ENCODE measurements at places on chromosomes 4 and X. TPM values are rescaled to one million over a fixed set of nuclear protein-coding genes. Genes with fewer than 3 reads are reported as not detected.

The PCDH19 gene
- 0.44 TPM for total RNA-seq

GRCh38 chr4:142110136-142110535, 473.8 kb downstream of the IL15 start:
- no peak overlapping the region for H3K4me3 ChIP-seq
- no peak for DNase-seq
- no peak overlapping the region for H3K27ac ChIP-seq
- no peaks in the 10 kb centered on the region for H3K4me1 ChIP-seq
- H3K36me3 ChIP-seq: no peaks in the 10 kb centered on the region

The EFHC2 gene
- total RNA-seq: 1.9 TPM

GRCh38 chr4:24892778-24893177, 20.1 kb downstream of the CCDC149 start:
- peaks cover 2% of the 10 kb centered on the region for H3K36me3 ChIP-seq
- H3K27ac ChIP-seq: no peak overlapping the region
- DNase-seq: no peak

The ENPEP gene
- total RNA-seq: 0.79 TPM

The FHIP1A gene
- total RNA-seq: 14.8 TPM

DNA sequence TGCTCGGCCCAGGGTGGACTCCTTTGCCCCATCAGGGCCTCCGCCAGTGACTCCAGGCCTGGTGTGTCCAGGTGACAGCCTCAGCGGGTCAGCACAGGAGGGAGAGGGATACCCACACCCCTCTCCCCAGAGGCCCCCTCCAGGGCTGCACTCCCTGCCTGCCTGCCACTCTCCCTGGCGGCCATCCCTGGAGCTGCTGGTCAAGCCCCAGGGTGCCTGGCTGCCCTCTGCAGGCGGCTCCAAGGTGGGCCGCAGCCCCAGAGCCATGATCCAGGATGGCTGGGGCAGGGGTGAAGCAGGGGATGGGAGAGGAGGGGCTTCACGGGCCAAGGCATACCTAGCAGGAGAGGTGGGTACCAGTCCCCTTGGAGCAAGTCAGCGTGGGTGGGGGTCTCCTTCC, 3.8 kb downstream of the FGFRL1 start:
- H3K27ac ChIP-seq: no peak overlapping the region
- peaks cover 7% of the 10 kb centered on the region for H3K4me1 ChIP-seq
- H3K27me3 ChIP-seq: no peaks in the 10 kb centered on the region
- H3K4me3 ChIP-seq: no peak overlapping the region
- no peak for DNase-seq
- H3K36me3 ChIP-seq: no peaks in the 10 kb centered on the region

DNA sequence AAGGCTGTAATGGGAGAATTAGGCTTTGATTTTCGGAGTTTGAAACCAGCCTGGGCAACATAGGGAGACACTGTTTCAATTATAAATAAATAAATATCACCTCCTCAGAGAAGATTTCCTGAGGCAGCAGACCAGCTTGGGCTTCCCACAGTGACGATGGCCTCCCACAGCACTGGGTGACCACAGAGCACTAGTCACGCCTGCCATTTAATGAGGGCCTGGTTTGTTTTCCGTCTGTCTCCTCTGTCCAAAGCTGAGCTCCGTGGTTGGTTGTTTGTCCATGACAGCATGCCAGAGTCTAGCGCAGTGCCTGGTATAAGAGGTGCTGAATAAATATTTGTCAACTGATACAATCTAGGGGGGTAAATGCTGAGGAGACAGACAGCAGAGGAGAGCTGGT, 10.4 kb upstream of the PDGFRA start:
- H3K4me3 ChIP-seq: no peak overlapping the region
- DNase-seq: no peak
- no peaks in the 10 kb centered on the region for H3K4me1 ChIP-seq
- no peak overlapping the region for H3K27ac ChIP-seq
- peaks cover 6% of the 10 kb centered on the region for H3K27me3 ChIP-seq
- H3K36me3 ChIP-seq: no peaks in the 10 kb centered on the region

- no peak overlapping the region for H3K27ac ChIP-seq
- H3K36me3 ChIP-seq: no peaks in the 10 kb centered on the region
- no peaks in the 10 kb centered on the region for H3K4me1 ChIP-seq
- H3K4me3 ChIP-seq: no peak overlapping the region
- H3K27me3 ChIP-seq: no peaks in the 10 kb centered on the region
- DNase-seq: no peak
These were observed 219.1 kb upstream of the AMOT start for GRCh38 chrX:113059714-113060113.

The MAGEB10 gene
- not detected for total RNA-seq

DNA sequence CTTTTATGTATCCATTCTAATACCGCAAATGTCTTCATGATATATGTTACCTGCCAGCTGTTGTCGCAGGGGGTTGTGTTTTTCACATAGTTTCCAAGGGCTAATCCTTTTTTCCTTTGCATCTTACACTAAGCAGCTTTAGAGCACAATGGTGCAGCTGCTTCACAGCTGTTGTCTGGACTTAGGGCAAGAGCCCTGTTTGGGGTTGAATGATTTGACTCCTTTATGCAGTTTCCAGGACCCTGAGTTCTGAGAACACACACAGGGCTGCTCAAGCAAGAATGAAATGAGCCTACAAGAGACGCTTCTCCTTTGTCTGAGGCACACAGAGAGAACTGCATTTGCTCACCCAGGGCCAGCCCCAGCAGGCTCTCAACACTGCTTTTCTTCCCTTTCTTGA, 20.2 kb downstream of the CCNG2 start:
- H3K4me3 ChIP-seq: no peak overlapping the region
- no peak overlapping the region for H3K27ac ChIP-seq
- no peaks in the 10 kb centered on the region for H3K27me3 ChIP-seq
- DNase-seq: no peak

The SORBS2 gene
- total RNA-seq: 210 TPM

DNA sequence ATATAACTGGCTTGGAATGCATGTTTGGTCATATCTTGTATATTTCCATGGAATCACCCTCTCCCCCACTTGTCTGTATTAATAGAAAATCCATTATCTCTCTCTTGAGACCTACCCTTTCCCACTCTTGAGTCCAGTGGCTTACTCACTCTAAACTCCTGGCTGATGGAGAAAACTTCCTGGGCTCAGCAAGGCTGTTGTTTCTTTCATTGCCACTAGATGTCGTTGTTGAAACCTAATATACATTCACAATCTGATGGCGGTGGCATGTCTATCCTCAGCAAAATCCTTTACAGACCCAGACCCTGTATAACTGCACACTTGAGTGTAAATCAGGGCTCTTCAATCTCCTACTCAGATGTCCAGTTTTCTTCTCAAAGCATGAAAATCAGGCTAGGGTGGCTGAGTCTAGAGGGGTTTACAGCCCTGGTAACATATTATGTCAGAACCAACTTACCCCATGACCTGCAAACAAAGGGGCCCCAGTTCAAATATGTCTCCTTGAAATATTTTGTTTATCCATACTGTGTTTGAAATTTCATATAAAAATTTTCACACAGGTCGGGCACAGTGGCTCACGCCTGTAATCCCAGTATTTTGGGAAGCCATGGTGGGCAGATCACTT, 70.0 kb upstream of the FAM241A start:
- no peak overlapping the region for H3K4me3 ChIP-seq
- no peaks in the 10 kb centered on the region for H3K36me3 ChIP-seq

- DNase-seq: no peak
- no peaks in the 10 kb centered on the region for H3K4me1 ChIP-seq
- H3K27me3 ChIP-seq: no peaks in the 10 kb centered on the region
- peak overlapping the region; percentile 92 for H3K27ac ChIP-seq
These were observed 796 bp upstream of the MED14 start for GRCh38 chrX:40736170-40736505.

GRCh38 chrX:124239324-124239723, 93.1 kb upstream of the TEX13D start:
- H3K27me3 ChIP-seq: no peaks in the 10 kb centered on the region
- no peak overlapping the region for H3K27ac ChIP-seq
- H3K4me1 ChIP-seq: no peaks in the 10 kb centered on the region
- no peak for DNase-seq
- H3K4me3 ChIP-seq: no peak overlapping the region
- H3K36me3 ChIP-seq: no peaks in the 10 kb centered on the region

GRCh38 chr4:69702201-69702600, 49.2 kb upstream of the UGT2A1 start:
- no peak overlapping the region for H3K27ac ChIP-seq
- no peak overlapping the region for H3K4me3 ChIP-seq
- H3K4me1 ChIP-seq: no peaks in the 10 kb centered on the region
- H3K36me3 ChIP-seq: no peaks in the 10 kb centered on the region
- DNase-seq: no peak

GRCh38 chr4:9894644-9895332, 113.4 kb downstream of the DRD5 start:
- DNase-seq: no peak
- no peaks in the 10 kb centered on the region for H3K36me3 ChIP-seq
- H3K27ac ChIP-seq: no peak overlapping the region
- no peak overlapping the region for H3K4me3 ChIP-seq
- no peaks in the 10 kb centered on the region for H3K27me3 ChIP-seq

DNA sequence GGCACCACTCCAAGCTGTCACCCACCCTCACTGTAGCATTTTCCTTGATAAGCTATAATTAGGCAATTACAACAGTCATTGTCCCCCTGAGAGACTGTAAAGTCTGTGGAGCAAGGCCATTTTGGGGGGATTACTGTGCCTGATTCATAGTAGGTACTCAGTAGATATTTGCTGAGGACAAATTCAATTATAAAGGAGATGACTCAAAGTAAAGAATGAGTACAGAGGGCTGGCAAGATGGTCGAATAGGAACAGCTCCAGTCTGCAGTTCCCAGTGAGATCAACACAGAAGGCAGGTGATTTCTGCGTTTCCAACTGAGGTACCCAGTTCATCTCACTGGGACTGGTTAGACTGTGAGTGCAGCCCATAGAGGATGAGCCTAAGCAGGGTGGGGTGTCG, 42.0 kb downstream of the MAOB start:
- H3K36me3 ChIP-seq: no peaks in the 10 kb centered on the region
- H3K27me3 ChIP-seq: peaks cover 8% of the 10 kb centered on the region
- no peak overlapping the region for H3K4me3 ChIP-seq
- no peak for DNase-seq
- no peak overlapping the region for H3K27ac ChIP-seq

GRCh38 chrX:130106071-130106470, 4.2 kb downstream of the ELF4 start:
- H3K27ac ChIP-seq: no peak overlapping the region
- no peak for DNase-seq
- H3K36me3 ChIP-seq: no peaks in the 10 kb centered on the region
- H3K4me3 ChIP-seq: no peak overlapping the region

The ETDB gene
- not detected for total RNA-seq

The GAGE12H gene
- total RNA-seq: not detected

GRCh38 chrX:2552621-2553201, 51.9 kb upstream of the DHRSX start:
- no peak overlapping the region for H3K4me3 ChIP-seq
- H3K27ac ChIP-seq: peak overlapping the region; percentile 2
- H3K4me1 ChIP-seq: no peaks in the 10 kb centered on the region
- DNase-seq: no peak
- H3K36me3 ChIP-seq: no peaks in the 10 kb centered on the region

DNA sequence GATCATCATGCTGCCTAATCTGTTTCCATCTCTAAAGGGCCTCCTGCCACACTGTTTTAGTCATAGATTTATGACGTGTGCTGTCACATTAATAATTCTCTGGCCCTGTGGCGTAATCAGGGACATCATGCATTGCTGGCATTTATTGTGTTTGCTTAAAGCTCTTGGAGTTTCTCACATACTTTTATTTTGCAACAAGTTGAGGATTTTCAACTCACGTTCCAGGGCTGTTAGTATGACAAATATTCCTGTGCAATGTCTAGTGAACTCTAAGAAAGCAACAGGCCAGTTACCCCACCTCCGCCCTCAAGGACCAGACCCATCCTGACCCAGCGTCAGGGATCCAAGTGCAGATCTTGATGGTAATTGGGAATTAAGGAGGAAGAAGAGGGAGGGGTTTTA, 7.8 kb upstream of the PIGA start:
- H3K27me3 ChIP-seq: no peaks in the 10 kb centered on the region
- no peak for DNase-seq
- no peak overlapping the region for H3K4me3 ChIP-seq
- H3K36me3 ChIP-seq: no peaks in the 10 kb centered on the region

GRCh38 chr4:25013756-25014661, 16.7 kb downstream of the LGI2 start:
- H3K27me3 ChIP-seq: no peaks in the 10 kb centered on the region
- H3K4me3 ChIP-seq: no peak overlapping the region
- H3K27ac ChIP-seq: no peak overlapping the region

DNA sequence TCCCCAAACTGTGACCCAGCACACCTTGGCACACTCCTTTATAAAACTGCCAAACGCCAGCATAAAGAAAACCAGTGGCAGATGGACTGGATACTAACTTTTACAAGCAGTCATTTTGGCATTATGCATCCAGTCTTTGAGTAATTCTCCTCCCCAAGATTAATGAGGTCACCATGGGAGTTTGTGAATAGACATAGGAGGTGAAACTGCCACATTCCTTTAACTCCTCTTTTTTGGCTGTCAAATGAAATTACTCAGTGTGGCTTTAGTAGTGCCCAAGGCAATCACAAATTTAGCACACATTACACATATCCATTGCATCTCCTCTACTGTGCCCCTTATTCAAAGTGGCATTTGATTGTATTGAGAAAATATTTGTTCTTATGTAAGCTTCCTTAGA, 315.3 kb upstream of the FGF13 start:
- no peak overlapping the region for H3K4me3 ChIP-seq
- H3K36me3 ChIP-seq: no peaks in the 10 kb centered on the region
- H3K27me3 ChIP-seq: no peaks in the 10 kb centered on the region
- DNase-seq: no peak

The CTPS2 gene
- total RNA-seq: 7.2 TPM

The MTNR1A gene
- total RNA-seq: 1.1 TPM

The MTTP gene
- not detected for total RNA-seq

- H3K36me3 ChIP-seq: no peaks in the 10 kb centered on the region
- H3K4me1 ChIP-seq: no peaks in the 10 kb centered on the region
- H3K27ac ChIP-seq: no peak overlapping the region
- DNase-seq: no peak
- H3K27me3 ChIP-seq: no peaks in the 10 kb centered on the region
These were observed 309.4 kb downstream of the GLUD2 start for GRCh38 chrX:121356850-121357171.

DNA sequence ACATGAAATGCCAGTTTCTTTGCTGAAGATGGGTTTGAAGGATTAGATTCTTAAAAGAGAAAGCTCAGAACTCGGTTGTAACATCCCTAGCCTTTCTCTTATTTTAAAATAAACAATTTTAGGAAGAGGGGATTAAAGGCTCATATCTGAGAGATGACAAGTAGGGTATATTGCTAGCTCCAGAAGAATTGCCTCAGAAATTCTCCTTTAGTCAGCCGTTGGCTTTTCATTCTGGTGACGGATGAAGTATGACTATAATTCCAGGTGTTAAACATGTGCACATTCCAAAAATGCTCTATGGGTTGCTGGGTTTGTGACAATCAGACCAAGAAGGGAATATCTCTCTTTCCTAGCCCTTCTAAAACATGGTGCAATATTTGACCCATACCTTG, 17.8 kb downstream of the DKK2 start:
- H3K27me3 ChIP-seq: no peaks in the 10 kb centered on the region
- H3K36me3 ChIP-seq: no peaks in the 10 kb centered on the region
- no peak overlapping the region for H3K27ac ChIP-seq
- DNase-seq: no peak
